NCI-H1092 (cell line): ENCODE measurements at places on chromosomes 7 and 10.

GRCh38 chr10:17233286-17233991, 5.4 kb downstream of the VIM start:
- DNase-seq: no peak

DNA sequence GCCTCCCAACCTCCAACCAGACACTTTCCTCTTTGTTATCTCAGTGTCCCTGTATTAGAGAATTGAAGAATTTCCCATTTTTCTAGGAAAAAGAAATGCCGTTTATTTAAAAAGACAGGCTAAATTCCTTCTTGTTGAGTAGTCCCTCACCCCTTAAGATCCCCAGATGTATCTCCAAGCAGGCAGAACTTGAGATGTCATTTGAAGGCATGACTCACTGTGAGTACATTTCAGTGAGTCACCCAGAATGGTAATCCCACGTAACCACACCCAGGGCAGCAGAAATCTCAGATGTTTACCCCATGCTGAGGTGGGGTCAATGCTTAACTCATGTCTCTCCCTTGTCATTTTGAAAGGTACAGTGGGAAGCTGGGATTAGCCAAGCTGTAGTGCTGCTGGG, 4.4 kb downstream of the ZNF655 start:
- no peak for DNase-seq

GRCh38 chr10:10959666-10960065, 58.0 kb upstream of the CELF2 start:
- no peak for DNase-seq

- peak; percentile 41 for DNase-seq
These were observed 163.0 kb upstream of the PPP1R3A start for GRCh38 chr7:114081606-114082425.

GRCh38 chr7:121901026-121901425, 28.1 kb downstream of the PTPRZ1 start:
- DNase-seq: no peak

DNA sequence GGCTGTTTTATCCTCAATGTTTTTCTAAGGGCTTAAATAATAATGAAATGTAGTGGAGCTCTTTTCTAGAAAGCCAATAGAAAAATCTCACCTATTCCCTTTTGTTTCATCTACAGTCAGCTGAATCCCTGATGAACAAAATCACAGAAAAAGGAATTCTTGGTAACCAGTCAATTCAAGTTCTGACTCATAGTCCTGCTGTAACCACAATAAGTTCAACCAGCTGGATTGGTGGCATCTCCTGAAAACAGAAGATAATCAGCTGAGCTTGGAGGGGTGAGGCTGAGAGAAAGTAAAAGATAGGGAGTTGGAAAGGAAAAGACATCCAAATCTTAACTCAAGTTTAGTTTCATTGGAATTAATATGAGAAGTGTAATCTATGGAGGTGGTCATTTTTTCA, 772.1 kb downstream of the CCSER2 start:
- no peak for DNase-seq

GRCh38 chr7:156666368-156667109, 26.0 kb downstream of the RNF32 start:
- no peak for DNase-seq

DNA sequence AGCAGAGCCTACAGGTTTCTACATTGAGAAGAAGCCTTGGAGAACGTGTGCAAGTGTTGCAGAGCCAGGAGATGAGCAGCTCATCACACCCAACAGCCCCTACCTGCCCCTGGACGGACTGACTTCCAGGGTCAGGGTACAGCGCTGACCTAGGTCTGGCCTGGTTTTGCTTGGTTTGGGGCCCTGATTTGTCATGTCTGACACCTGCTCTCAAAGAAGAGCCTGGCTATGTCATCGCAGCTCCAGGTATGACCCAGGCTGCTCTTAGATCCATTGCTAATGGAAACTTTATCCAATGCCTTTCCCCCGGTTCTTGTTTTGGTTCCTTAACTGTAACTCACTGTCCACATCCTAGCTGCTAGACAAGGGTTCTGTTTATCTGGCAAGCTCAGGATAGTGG, 149.5 kb downstream of the CXCL12 start:
- no peak for DNase-seq

DNA sequence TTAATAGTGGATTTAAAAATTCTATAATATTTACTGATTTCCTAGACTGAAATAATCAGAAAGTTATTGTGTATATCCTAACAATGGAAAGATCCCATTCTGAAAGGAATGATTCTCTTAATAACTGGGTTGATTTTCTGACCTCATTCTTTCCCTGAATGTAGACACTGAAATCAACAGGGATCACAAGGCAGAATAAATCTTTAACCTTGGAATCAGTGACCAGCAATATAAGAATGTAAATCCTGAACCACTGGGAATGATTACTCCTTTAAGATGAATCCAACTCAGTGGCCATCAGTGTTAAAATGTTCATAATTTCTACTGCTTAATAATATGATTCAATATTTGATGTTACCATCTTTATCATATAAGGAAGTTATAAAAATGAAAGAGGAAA, 47.6 kb downstream of the ANKRD26 start:
- DNase-seq: no peak

DNA sequence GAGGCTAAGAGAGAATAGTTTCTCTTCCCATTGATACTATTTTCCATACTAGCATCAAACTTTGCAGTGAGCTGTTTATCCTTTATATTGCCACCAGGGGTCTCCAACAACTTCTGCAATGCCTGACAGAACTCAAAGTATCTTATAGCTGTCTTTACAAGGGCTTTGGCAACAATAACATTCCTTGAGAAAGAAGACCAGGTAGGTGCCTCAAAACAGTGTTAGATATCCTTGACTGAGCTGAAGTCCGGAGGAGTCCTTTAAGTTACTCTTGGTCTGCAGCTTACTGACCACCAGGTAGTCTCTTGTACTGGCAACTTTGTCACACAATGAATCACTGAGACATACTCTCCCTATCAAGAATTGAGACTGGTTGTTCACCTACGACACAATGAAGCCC, 30.0 kb upstream of the TES start:
- DNase-seq: peak; percentile 2

DNA sequence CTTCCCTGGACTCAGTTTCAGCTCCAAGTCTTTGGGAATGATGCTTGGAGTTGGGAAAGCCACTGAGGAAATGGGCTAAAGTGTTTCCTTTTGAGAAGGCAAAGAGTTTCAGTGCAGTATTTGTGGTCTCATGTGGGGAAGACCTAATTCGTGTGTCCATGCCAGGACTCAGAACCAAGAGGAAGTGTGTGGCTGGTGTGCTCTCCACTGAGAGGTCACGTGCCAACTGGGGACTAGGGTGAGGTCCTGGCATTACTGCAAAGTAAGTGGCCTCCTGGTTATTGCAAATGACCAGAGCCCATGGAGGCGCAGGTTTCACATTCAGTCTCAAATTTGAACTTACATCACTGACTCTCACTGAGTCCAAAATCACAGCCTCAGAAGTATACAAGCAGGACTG, 48.6 kb upstream of the ITPRID1 start:
- no peak for DNase-seq

- no peak for DNase-seq
These were observed 295.2 kb upstream of the MGMT start for GRCh38 chr10:129171812-129172211.

GRCh38 chr10:75528392-75528791, 97.0 kb downstream of the LRMDA start:
- no peak for DNase-seq

- DNase-seq: no peak
These were observed 22.0 kb upstream of the SLC26A4 start for GRCh38 chr7:107638594-107638993.

- no peak for DNase-seq
These were observed 174.8 kb downstream of the TNS3 start for GRCh38 chr7:47407136-47407535.

GRCh38 chr10:87865241-87865881, 1.9 kb downstream of the PTEN start:
- DNase-seq: no peak

- peak; percentile 9 for DNase-seq
These were observed 3.1 kb downstream of the CD36 start for GRCh38 chr7:80641548-80641947.

DNA sequence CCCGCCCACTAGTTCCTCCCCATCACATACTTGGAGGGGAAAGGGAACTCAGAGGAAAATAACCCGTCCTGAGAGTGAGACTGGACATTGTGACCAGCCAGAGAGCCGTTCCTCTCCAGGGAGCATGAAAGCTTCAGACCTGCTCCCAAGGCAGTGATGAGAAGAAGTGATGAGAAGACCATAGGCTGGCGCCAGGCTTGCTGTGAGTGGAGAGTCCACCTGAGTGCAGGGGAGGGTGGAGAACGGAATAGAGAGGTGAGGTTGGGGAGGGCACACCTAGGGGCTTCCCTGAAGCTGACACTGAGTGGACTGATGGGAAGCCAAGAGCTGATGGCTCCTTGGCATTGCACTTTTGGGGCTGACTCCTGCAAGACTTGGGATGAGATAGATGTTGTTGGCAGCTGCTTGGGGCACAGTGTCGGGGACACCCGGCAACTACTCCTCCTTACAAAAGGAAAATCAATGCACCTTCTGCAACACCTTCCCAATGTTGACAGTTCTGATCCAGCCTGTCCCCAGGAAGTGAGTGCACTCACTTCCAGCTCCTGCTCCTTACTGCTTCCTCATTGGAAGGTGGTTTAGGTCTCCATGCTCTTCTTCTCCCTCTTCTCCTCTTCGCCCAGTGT, 79.4 kb downstream of the EMX2 start:
- no peak for DNase-seq

- DNase-seq: peak; percentile 32
These were observed 9.4 kb upstream of the PSAP start for GRCh38 chr10:71860243-71861029.

DNA sequence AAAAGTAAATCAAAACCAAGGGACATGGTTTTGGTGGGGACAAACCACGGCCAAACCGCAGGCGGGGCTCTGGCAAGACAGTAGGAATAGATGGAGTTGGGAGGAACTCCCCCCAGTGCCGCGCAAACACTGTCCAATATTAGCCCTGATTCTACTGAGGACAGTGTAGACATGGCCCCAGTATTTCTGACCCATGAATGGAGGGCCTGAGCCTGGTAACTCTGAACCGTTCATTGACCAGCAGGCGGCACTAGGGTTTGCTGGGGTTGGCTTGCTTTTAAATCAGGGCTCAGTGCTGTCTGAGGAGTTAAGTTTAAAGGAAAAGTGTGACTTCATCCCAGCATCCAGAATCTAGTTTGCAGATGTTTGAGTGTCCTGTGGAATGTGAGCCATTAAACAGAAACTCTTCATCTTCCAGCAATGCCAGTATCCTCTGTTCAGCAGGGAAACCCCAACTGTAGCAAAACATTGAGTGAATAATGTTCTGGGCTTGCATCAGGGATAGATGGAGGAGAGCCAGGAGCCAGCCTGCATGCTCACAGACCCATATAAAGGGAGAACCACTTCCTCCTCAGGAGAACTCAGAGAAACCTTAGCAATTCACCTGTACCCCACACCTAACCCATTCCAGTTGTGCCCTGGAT, 147.4 kb upstream of the PRSS58 start:
- no peak for DNase-seq

GRCh38 chr10:127525686-127526085, 23.4 kb upstream of the NPS start:
- DNase-seq: no peak

- DNase-seq: no peak
These were observed 207.6 kb upstream of the GHITM start for GRCh38 chr10:83931669-83932068.

GRCh38 chr10:125096975-125097374, 63.4 kb downstream of the CTBP2 start:
- no peak for DNase-seq

DNA sequence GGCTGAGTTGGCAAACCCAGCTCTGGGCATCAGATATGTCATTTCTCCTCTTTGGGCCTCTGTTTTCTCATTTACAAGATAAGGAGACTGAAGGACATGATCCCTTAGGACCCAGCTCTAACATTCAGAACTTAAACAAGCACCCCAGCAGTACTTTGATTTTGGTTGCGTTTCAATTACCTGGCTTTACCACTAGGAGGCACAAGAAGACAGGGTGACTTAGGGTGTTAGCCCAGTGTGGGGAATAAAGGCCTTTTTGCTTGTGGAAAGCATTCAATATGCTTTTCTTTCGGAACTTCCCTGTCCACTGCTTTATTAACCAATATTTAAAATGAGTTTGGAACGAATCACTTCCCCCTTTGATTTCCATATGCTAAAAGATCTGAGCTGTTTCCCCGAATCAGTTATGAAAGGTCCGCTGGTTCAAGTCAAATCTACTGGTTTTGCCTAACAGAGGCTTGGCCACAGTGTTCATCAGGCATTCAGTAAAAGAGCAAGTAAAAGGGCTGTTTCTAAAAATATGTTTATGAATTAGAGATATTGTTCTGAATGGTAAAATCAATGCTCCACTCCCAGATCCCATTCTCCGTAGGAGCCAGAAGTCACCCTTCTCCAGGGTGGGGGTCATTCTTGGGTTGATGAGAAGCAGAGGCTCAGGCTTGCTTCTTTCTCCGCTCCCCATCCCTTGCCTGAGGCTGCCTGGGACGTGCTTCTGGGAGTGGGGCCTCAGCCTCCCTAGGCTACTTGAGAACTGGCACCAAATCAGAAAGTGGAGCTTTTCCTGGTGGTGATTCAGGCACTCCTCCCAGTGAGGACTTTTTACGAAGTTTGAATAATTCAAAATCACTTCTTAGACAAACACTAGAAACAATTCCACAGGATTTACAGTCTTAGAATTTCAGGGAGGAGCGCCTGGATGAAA, 105.5 kb downstream of the MYOF start:
- peak; percentile 46 for DNase-seq

- no peak for DNase-seq
These were observed 82.2 kb downstream of the SEMA3D start for GRCh38 chr7:85104432-85105205.

DNA sequence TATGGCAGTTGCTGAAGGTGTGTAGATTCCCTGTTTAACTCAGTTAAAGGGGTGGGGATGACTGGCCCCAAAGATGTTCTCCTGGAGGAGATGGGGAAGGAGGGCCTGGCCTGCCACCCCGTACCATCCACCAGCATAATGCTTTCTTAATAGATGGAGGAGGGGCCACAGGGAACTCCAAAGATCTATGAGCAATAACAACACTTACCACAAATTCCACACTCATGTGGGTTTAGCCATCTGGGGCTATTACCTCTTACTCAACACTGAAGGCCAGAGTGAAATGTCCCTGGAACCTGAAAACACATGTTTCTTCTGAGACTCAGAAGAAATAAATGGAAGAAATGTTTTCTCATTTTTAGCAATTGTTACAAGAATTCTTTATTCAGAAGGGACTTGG, 259.0 kb downstream of the CXCL12 start:
- no peak for DNase-seq

DNA sequence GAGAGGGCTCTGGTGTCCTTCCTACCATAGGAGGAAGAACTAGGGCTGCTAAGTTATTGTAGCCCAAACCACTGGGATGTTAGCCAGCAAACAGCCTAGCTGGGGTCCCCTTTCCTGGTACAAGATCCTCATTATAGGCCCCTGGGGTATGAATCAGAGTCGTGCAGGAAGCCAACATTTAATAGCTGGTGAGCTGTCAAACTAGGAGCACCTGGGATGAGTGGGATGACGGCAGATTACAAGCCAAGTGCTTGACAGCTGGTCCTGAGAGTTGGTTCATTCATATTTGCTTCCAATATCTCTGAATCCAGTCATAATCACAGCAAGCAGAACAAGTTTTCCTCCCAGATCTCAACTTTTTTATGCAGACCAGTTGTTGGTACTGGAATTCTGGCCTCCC, 25.1 kb upstream of the DNAJB12 start:
- no peak for DNase-seq

- no peak for DNase-seq
These were observed 708.9 kb upstream of the ANKRD30A start for GRCh38 chr10:36416513-36416912.

GRCh38 chr7:128031901-128032604, 816 bp upstream of the LRRC4 start:
- DNase-seq: peak; percentile 69
